Midbrain (tissue), 1 donor: ENCODE measurements at places on chromosomes 16 and 17.

GRCh38 chr16:87056083-87056482 is 261.1 kb downstream of the C16orf95 start:
- DNase-seq, result no peak

GRCh38 chr16:84795329-84796053 is 24.3 kb upstream of the CRISPLD2 start:
- DNase-seq, result no peak

- no peak for DNase-seq
Observed at GRCh38 chr16:27258241-27258734, 10.3 kb downstream of the NSMCE1 start.

DNA sequence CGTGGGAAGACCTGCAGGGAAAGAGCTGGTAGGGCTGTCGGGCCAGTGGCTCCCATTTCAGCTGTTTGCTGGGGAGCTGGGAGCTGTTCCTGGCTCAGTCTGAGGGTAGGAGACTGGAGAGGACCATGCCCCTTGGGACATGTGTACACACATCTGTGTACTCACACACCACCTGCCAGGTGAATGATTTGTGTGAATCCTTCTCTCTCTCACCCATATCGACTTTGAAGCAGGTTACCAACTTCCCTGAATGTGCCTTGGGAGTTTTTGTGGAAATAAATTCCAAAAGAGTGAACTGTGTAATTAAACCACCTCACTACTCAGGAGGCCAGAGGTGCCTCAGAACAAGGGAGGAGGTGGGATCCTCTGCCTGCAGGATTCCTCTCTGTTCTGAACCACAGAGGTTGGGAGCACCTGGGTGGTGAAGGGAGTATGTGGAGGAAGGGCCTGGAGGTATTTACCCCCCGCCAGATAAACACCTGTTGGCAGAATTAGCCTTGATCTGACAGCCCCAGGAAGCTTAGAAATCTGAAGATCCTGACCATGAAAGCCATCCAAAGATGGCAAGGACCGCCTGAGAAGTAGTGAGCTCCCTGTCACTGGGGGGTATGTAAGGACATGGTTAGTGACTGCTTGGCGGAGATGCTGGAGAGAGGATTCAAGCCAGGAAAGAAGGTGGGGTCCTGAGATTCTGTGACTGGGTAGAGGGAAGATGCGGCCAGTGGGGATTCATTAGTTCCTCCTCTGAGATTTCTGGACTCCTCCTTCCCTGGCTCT is 3.3 kb downstream of the ABCC3 start:
- DNase-seq, result no peak

DNA sequence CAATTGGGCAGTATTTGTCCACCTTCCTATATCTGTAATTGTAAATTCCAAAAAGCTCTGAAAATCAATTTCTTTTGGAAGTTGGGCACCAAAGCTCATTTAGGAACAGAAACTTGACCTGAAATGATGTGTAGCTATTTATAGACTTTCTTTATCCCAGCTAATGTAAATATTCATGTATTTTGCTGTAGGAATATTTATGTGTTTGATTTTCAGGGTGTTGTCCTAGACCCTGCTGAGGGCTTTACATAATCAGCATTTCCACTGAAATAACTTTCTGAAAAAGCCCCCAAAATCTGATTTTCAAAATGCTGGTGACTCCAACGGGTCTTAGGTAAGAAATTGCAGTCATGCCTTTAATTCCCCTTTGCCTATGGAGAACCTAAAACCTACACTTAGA is 4.1 kb downstream of the RBFOX1 start:
- DNase-seq, result no peak
